ENCODE measurements at places on chromosomes 3 and 15.

DNA sequence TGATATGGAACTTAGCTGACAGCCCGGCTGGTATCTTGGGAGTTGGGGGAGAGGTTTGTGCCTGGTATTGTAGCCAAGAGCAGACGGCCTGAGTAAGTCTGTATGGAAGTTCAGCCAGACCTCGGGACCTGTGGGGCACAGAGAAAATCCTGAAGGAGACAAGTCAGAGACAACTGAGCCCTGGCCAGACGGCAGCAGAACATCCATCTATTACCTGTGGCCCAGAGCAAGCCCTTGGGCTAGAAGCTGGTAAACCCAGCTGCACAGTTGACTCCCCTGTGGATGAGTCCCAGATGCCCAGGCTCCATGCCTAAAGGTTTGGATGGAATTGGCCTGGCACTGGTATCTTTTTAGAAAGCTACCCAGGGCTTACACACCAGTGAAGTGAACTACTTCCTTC is 70.4 kb upstream of the DLG1 start:
- no peak for DNase-seq

- no peak for DNase-seq
Observed at GRCh38 chr3:126983276-126983652, 349 bp downstream of the PLXNA1 start.

DNA sequence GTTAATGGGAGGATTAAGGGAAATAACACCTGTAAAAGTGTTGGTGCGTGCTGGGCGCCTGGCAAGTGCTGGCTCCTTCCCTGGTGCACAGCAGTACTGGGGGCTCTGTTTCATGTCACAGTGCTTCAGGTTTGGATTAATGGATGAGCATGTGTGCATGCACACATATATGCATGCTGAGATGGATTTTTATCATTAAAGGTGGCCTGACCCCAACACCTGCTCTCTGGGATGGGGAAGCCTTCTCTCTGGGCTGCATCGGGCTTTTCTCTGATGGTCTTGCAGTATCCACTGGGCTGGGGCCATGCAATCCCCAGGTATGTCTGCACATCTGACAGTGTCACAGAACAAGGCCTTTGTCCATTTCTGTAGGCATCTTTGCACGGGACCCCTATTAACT is 127.5 kb upstream of the PLXNA1 start:
- DNase-seq = no peak

DNA sequence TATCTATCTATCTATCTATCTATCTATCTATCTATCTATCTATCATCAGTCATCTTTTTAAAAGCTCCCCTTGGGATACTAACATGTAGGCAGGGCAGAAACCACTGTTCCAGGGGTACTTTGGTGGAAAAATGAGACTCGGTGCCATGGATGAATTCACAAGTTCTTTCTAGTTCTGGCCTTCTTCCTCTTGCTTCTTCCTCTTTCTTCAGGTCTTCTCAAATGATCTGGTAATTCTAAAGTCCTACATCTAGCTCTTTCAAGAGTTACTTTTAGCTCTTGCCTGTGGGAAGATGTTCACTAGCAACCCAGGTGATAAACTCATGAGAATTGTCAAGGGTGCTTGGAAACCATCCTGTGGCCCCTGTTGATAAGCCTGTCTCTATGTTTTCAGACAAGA is 168.5 kb upstream of the TBC1D5 start:
- DNase-seq = no peak

DNA sequence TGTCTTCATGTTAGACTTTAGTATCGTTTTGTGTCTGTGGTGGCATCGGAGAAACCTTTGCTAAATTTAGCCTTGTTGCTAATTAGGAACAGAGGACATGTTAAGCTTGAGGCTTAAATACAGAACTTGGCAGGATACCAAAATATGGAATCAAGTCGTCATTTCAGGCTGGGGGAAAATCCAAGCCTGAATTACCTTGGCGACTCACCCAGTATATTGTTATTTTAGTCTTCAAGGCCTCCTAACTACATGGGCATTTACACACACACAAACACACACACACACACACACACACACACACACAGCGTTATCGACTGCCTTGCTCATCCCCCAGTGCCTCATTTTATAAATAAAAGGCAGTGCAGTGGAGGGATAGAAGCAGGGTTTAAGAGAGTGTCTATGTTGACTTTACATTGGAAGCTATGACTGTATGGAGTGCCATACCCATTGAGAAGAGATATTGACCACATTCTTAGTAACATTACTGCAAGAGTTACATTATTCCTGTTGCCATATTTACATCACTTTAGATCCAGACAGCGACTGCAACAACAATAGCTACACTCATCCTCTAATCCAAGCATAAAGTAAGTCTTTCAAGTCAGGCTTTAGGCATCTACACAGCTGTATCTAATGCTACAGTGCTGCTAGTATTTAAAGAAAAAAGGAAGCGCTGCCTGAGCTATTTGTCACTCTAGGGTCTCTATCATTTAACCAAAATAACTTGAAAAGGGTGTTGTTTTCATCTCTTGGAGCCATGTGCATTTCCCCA is 210.8 kb upstream of the SEMA6D start:
- no peak for DNase-seq

DNA sequence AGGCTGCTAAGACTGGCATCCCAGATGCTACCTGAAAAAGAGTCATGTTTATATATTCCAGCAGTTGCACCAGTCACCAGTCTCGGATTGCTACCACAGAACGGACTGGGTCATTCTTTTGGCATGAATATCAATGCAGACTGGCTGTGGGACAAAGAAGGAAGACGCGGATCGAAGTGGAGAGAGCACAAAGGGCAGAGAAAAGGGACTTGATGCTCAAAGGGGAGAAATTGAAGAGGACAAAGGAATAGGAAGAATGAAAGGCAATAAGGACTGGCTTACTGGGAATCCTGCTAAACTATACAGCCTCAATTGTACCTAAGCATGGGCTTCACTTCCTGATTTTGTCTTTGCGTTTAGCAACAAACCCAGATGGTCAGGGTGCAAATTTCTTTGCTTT is 15.3 kb upstream of the DIS3L start:
- no peak for DNase-seq

DNA sequence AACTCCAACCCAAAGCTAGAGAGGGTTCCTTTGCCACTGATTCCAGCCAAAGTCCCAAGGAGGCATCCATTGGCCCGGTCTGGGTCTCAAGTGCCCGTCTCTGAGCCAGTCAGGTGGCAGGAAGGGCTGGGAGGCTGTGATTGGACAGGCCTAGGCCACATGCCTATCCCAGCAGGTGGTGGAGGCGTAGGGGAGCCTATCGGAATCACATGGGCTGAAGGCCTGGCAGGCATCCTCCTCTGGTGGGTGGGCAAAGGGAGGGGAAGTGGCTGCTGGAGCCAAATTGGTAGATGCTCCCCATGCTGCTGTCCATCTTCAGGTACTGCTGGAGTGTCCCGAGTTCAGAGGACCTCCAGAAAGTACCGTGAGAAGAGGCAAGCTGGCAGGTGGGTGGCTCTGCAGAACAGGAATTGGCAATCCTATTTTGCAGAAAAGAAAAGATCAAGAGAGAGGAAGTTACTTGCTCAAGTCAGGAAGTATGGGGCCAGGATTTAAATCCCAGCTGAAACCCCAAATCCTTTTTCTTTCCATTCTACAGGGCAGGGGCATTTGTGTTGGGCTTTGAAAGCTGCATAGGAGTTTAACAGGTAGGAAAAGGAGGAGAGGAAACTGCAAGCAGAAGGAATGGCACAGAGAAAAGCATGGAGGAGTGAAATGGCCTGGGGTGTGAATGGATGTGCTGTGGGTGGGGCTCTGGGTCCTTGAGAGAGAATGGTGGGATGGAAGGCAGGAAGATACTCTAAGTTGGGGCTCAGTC is 3.7 kb downstream of the CHST13 start:
- no peak for DNase-seq

GRCh38 chr3:61236556-61236955 is 14.7 kb downstream of the FHIT start:
- no peak for DNase-seq
